ENCODE measurements at places on chromosomes 5 and 9. TPM values are rescaled to one million over a fixed set of nuclear protein-coding genes. Genes with fewer than 3 reads are reported as not detected.

DNA sequence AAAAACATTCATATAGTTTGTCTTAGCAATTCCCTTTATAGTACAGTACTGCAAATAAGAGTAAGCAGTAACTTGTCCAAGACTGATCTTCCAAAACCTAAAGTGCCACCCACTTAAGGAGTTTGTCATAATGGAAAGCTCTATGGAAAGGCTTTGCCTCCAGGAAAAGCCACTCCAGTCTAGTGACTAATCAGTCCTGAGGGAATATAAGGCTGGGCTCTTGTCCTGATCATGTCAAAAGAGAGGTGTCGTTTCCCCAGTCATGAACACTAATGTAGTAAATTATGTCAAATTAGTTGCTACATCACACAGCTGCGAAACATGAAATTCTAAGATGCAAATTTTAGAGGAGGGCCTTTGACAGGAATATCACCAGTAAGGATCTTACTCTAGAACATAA, 271.6 kb downstream of the GABRB2 start:
- DNase-seq, result no peak

- no peak for DNase-seq
Measured at GRCh38 chr5:39080597-39081204, 6.5 kb upstream of the RICTOR start.

GRCh38 chr5:36683821-36684434, 77.5 kb downstream of the SLC1A3 start:
- no peak for DNase-seq

Gene PLPP6
- 4.3 TPM for total RNA-seq

Gene FAM221B
- total RNA-seq, result not detected

Data from posterior vena cava (tissue), 2 donors.